GM12878 (cell line): ENCODE measurements at places on chromosomes 7 and 10.

DNA sequence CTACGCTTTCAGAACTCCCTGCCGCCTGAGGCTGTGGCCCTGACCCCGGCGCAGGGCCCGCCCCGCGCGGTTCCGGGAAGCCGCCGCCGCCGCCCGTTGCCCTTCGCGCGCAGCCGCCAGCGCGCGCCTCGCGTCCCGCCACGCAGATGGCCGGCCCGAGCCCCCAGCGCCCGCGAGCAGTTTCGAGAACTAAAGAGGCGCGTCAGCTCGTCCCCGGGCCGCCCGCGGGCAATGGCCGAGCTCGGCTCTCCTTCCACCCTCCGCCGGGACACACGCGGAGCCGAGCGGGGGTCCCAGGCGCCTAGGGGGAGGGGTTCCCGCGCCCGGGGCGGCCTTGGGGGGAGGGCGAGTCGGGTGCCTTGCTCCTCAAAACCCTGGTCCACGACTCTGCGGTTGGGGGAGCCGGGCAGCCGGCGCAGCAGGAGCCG lies 1.8 kb downstream of the HNRNPF start:
- peak overlapping the region; percentile 95 for H3K27ac ChIP-seq
- no peak for DNase-seq
- H3K4me1 ChIP-seq, result peaks cover 2% of the 10 kb centered on the region
- no peaks in the 10 kb centered on the region for H3K27me3 ChIP-seq
- H3K36me3 ChIP-seq, result no peaks in the 10 kb centered on the region

DNA sequence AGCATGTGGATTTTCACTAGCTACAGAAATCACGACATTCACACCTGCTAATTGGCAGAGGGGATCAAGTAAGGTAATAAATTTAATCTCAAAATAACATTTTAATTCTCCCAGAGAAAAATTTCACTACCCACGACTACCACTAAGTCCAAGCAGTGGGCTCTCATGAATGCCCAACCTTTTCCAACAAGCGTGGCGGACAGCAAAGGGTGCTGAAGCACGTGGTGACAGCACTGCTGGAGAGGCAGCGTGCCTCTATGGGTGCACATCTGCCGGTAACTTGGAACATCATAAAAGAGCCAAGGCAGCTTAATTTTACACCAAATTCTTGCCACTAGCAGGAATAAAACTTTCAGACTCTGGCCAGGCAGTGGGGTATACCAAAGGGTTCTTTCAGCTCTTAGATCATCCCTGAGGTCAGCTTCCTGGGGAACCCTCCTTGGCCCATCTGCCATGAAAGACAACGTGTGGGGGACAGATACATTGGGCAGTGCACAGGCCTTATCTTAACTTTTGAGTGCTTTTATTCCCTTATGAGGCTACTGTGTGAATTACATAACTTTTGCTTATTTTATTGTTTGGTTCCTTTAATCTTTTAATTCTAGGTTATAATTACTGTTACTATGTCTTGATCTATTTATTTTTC lies 206.7 kb upstream of the KCTD7 start:
- DNase-seq, result no peak
- H3K36me3 ChIP-seq, result no peaks in the 10 kb centered on the region
- no peak overlapping the region for H3K4me3 ChIP-seq
- H3K4me1 ChIP-seq, result no peaks in the 10 kb centered on the region
- H3K27me3 ChIP-seq, result no peaks in the 10 kb centered on the region
- H3K27ac ChIP-seq, result no peak overlapping the region

- no peak overlapping the region for H3K27ac ChIP-seq
- no peaks in the 10 kb centered on the region for H3K4me1 ChIP-seq
- no peak overlapping the region for H3K4me3 ChIP-seq
- no peaks in the 10 kb centered on the region for H3K36me3 ChIP-seq
Measured at GRCh38 chr7:111647881-111648280, 85.6 kb upstream of the IMMP2L start.

DNA sequence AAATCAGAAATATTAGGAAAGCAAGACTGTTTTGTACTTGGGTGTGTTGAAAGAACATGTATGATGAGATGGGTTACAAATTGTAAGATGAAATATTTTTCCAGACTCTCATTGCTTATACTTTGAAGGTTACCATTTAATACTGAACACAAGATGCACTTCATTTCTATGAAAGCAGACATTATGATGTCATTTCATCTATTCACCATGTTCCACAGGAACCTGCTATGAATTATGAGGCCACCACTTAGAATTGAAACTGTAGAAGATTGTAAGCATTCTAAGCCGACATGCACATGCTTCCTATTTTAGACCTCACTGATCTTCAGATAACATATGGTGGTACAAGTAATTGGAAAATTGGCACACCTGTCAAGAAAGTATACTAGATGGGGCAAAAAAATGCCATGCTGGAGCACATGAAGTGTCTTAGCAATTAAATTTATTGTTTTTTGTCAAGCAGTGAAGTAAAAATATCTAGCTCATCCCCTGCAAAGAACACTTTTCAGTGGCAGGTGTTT lies 195.0 kb downstream of the PHF14 start:
- DNase-seq, result no peak
- H3K36me3 ChIP-seq, result no peaks in the 10 kb centered on the region
- no peak overlapping the region for H3K4me3 ChIP-seq
- no peaks in the 10 kb centered on the region for H3K4me1 ChIP-seq

DNA sequence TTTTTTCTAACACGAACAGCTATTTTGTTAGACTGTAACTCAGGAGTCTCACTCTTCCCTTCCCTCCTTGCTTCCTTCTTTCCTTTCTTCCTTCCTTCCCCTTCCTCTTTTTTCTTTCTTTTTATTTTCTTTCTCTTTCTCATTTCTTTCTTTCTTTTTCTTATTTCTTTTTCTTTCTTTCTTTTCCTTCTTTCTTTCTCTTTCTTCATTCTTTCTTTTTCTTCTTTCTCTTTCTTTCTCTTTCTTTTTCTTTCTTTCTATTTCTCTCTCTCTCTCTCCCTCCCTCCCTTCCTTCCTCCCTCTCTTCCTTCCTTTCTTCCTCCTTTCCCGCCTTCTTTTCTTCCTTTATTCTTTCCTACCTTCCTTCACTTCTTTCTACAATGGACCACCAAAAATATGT lies 1443.0 kb upstream of the LRRTM3 start:
- H3K27ac ChIP-seq, result no peak overlapping the region
- DNase-seq, result no peak
- H3K36me3 ChIP-seq, result no peaks in the 10 kb centered on the region
- no peaks in the 10 kb centered on the region for H3K27me3 ChIP-seq

DNA sequence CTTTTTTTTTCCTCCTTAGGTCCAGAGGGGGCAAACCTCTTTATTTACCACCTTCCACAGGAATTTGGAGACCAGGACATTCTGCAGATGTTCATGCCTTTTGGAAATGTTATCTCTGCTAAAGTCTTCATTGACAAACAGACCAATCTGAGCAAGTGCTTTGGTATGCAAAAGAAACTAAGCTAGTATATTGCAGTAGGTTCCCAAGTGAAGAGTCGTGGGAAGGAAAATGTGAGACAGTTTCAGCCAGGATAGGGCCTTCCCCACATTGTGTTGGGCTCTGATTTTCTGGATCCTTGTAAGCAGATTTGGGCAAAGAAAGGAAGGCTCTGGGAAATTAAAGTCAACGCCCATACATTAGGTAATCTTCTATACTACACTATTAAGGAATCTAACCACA lies 285.6 kb downstream of the USP6NL start:
- H3K36me3 ChIP-seq, result peaks cover 24% of the 10 kb centered on the region
- no peak overlapping the region for H3K27ac ChIP-seq
- H3K4me1 ChIP-seq, result peaks cover 9% of the 10 kb centered on the region
- H3K27me3 ChIP-seq, result no peaks in the 10 kb centered on the region
- no peak for DNase-seq
